CD4-positive, alpha-beta memory T cell (primary cell): ENCODE measurements at places on chromosomes 11 and 22. TPM values are rescaled to one million over a fixed set of nuclear protein-coding genes. Genes with fewer than 3 reads are reported as not detected.

The TRIM49C gene
- polyA plus RNA-seq, result not detected

The SLC25A45 gene
- polyA plus RNA-seq, result 15.0 TPM

GRCh38 chr11:120746376-120746775, 234.8 kb downstream of the GRIK4 start:
- no peaks in the 10 kb centered on the region for H3K36me3 ChIP-seq
- H3K27ac ChIP-seq, result no peak overlapping the region
- no peak overlapping the region for H3K4me3 ChIP-seq
- DNase-seq, result no peak
- H3K4me1 ChIP-seq, result no peaks in the 10 kb centered on the region

GRCh38 chr11:36265793-36266628, 23.2 kb downstream of the COMMD9 start:
- no peaks in the 10 kb centered on the region for H3K27me3 ChIP-seq
- DNase-seq, result peak; percentile 30
- H3K4me1 ChIP-seq, result no peaks in the 10 kb centered on the region
- no peaks in the 10 kb centered on the region for H3K36me3 ChIP-seq

GRCh38 chr22:38204784-38205183, 3.0 kb downstream of the MAFF start:
- no peaks in the 10 kb centered on the region for H3K27me3 ChIP-seq
- DNase-seq, result no peak
- H3K4me3 ChIP-seq, result no peak overlapping the region
- H3K4me1 ChIP-seq, result peaks cover 32% of the 10 kb centered on the region
